ENCODE measurements at places on chromosomes 11 and 22.
A peak's percentile ranks its signal among the peaks of the same experiment; 100 is the strongest.

GRCh38 chr11:115642660-115643059, 138.4 kb upstream of the CADM1 start:
- no peak for DNase-seq

DNA sequence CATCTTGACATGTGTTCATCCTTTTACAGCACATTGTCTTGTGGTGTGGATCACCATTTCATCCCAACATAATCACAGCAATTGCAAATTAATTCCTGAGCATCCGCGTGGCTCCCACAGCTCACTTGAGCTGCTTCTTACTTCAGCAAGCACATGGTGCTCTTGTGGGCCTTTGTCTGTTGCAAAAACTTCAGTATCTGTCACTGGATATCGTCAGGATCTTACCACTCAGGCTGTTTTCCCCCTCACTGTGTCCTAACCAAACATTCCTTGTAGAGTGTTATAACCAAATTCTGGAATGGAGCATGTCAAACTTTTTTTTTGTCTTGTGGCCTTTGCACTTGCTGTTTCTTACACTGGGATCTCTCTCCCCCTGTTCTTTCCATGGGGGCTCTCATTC, 683.1 kb upstream of the ARHGAP42 start:
- no peak for DNase-seq

GRCh38 chr11:18100926-18101656, 4.8 kb downstream of the SAAL1 start:
- no peak for DNase-seq

- DNase-seq, result peak; percentile 89
These were observed 1.7 kb upstream of the MYEOV start for GRCh38 chr11:69292221-69292648.

DNA sequence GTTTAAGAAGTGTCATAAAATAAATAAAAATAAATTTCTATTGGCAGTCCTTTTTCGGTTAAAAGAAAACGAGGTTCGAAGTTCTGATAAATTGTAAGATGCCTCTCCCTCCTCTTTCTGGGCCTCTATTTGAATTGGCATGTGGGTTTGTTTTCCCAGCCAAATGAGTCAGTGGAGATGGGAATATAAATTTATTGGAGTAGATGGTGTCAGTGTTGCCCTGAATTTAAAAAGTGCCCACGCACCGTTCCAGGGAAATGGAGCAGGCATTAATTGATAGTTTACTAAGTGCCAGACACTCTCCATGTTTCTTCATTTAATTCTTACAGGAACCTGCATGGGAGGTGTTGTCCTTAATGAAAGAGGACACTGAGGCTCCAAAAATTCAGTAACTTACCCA, 119.2 kb downstream of the FEZ1 start:
- DNase-seq, result no peak
